Activated T-helper 1 cell treated with Interleukin-2 at 50 U/mL for 16 hours (primary cell): ENCODE measurements at places on chromosomes 6 and 20.

GRCh38 chr20:57480444-57481160 is 44.3 kb downstream of the CTCFL start:
- no peak for DNase-seq

DNA sequence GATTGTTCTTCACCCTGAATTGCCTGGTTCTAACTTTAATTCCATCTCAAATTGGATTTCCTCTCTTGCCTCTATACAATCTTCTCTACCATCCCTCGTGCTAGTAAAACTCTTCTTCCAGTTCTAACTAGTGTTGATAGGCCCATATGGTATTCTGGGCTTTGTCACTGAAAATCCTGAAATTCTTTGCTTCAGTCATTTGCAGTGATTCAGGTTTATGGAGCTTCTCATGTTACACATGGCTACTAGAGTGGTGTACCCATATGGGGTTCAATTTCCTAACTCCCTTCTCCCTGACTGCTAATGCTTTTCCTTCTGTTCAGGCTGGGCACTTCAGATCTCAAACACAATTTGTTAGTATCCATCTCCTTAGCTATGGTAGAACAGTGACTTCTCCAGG is 956.6 kb downstream of the KIF16B start:
- DNase-seq, result no peak

GRCh38 chr20:5309971-5310370 is 6.8 kb downstream of the PROKR2 start:
- no peak for DNase-seq

DNA sequence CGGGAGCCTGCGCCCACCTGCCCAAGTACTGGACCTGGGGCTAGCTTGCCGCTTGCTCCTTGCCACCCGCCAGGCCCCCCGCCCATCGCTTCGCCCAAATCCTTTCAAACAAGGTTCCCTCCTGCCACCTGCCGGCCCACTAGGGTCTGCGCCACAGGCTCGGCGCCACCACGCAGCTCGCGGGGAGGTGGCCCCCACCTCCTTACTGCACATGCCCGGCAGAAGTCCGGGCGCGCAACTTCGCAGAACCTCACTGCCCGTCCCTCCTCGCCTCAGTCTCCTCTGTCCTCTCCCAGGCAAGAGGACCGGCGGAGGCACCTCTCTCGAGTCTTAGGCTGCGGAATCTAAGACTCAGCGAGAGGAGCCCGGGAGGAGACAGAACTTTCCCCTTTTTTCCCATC is 11.2 kb downstream of the GNAS-AS1 start:
- DNase-seq, result peak; percentile 18
